ENCODE measurements at places on chromosomes 3 and 15.

GRCh38 chr3:196357905-196358304 is 19.7 kb upstream of the TM4SF19 start:
- no peak for DNase-seq

DNA sequence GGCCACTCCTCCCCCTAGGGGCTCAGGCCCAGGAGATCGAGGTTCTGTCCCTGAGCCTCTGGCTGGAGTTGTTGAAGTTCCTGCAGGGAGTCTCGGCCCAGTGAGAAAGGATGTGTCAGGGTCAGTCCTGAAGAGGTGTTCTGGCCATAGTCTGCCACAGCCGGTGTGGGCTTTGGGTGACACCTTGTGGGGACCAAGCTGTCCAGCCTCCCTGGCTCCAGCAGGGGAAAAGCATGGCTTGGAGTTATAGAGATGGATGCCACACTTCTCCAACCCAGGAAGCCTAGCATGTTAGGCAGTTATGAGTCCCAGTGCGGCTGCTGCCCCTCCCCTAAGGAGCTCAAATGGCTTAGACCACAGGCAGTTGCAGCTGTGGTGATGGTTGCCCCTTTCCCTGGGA is 945.6 kb upstream of the GBE1 start:
- no peak for DNase-seq

DNA sequence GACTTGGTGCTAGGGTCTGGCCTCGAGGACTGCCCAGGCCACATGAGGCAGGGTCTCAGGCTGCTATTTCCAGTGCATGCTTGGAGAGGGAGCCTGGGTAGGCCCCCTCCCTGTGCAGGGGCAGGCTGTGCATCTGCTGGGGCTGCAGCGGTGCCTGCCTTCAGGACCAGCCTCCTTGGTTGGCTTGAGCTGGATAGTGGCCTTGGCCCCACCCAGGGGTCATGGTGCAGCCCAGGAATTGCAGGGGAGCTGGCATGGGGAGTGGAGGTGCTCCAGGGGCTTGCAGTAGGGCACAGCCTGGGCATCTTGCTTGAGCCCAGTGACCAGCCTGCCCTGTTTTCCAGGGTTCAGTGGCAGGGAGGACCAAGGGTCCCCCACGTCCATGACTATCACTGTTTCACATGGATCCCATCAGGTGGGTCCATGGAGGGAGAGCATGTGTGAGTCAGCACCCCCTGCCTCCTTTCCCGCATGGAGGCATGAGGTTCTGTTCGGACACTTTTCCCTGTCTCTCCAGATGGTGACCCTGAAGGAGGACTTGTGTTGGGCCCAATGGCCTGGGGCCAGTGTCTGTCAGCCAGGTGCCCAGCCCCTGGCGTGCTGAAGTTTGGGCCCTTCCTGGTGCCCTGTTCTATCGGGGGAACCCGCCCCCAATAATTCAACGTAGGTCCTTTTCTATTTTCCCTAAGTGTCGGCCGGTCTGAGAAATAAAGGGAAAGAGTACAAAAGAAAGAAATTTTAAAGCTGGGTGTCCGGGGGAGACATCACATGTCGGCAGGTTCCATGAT is 218.6 kb downstream of the SNRPN start:
- no peak for DNase-seq

DNA sequence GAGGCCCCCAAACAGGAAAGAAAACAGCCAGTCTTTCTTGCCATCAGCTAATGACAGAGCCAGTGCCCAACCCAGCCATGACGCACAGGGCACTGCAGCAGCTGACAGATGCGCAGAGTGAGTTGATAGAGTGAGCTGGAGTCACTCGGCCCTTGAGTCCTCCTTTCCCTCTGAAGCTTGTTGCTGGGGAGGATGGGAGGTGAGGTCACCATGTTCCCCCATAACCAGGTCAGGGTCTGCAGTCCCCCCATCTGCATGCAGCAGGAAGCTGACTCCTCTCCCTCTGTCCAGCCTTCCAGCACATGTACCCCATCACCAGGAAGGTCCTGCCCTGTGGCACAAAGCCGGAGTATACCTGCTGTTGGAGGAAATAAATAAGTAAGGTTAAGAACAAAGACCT is 174.6 kb downstream of the ABHD5 start:
- DNase-seq: no peak

DNA sequence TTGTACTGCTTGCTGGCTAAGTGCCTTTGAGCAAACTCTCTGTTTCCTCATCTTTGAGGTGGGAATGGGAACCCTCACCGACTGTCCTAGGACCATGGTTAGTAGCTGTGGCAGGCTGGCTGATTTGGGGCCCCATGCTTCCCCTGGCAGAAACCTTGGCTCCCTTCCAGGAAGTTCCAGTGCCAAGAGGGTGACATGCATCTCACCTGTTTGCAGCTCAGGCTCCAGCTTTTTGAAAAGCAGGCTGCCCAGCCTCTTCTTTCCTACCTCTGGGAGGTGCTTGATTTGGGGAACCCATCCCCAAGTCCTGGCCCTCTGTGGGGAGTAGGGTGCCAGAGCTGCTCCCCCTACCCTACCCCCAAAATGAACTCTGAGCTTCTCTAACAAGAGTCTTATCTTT is 50.8 kb downstream of the RAB11A start:
- no peak for DNase-seq

DNA sequence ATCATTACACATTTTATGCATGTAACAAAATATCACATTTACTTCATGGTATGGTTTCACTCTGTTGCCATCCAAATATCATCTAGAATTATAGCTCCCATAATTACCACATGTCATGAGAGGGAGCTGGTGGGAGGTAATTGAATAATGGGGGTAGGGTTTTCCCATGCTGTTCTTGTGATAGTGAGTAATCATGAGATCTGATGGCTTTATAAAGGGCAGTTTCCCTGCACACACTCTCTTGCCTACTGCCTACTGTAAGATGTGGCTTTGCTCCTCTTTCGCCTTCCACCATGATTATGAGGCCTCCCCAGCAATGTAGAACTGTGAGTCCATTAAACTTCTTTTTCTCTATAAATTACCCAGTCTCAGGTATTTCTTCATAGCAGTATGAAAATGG is 123.4 kb downstream of the SATB1 start:
- DNase-seq: no peak

- DNase-seq: no peak
Observed at GRCh38 chr3:73874606-73875369, 250.0 kb upstream of the PDZRN3 start.

DNA sequence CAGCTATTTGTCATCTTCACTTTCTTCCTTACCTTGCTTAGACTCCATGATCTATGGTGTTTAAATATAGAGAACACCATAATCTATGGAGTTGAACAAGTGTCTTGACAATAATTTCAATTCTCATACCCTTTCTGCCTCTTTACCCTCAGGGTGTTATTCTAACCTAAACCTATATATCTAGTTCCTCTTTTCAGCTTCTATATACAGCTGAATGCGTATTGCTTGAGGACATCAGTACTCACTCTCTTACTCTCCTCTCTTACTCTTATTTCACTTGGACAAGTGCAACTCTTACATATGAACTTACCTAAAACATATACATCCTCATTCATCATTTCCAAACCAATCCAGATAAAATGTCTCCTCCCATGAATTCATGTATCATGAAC is 187.1 kb downstream of the RAP2B start:
- DNase-seq: no peak

- peak; percentile 70 for DNase-seq
Observed at GRCh38 chr3:143627336-143627735, 220.9 kb downstream of the SLC9A9 start.

GRCh38 chr3:188154809-188155574 is 1.0 kb downstream of the LPP start:
- DNase-seq: peak; percentile 36

- DNase-seq: no peak
Observed at GRCh38 chr3:78845605-78846004, 922.2 kb downstream of the ROBO1 start.

- no peak for DNase-seq
Observed at GRCh38 chr15:99168601-99169580, 64.0 kb downstream of the SYNM start.

GRCh38 chr3:98325055-98325454 is 28.6 kb upstream of the OR5K4 start:
- no peak for DNase-seq

DNA sequence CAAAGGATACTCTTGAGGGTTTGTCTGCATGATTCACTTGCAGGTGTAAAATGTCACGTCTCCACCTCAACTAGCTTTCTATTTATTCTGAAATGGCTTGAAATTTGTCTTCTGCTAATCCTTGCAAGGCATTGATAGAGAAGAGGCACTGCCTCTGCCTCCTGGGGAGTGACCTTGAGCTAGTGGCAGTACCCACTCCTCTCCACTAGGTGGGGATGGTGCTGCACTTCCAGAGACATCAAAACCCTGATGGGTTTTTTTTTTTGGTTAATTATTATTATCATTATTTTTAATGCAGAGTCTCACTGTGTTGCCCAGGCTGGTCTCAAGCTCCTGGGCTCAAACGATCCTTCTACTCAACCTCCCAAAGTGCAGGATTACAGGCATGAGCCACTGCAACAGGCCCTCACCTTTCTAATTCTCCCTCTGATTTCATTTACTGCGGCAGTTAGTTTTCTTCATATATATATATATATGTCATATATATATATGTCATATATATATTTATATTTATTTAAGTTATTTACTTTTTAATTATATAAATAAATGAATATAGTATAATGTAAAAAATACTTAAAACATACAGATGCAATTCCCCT is 117.6 kb upstream of the EIF1B start:
- DNase-seq: peak; percentile 48

DNA sequence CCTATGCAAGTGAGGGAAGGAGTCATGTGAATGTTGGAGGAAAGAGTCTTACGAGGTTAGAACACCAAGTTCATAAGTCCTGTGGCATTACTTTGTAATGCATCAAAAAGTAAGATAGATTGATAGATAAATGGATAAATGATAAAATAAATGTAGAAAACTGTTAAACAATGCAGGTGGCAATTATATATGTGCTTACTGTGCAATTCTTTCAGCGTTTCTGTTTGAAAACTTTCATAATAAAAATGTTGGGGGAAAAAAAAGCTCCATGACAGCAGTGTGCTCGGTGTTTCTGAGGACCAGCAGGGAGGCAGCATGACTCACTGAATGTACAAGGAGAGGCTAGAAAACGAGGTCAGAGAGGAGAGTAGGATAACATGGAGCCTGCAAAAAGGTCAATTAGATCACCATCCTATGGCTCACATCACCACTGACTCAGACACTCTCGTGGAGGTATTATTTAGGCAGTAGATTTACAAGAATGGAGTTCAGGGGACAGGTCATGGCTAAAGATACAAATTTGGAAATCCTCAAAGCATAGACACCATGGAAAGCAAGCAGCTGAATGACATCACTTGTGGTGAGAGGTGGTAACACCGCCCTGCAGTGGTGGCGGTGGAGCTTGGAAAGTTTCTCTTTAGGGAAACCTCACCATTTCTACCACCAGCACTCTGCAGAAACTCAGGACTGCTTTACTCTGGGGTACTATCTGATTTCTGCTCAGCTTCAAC is 219.8 kb downstream of the CTNNB1 start:
- DNase-seq: peak; percentile 74

- peak; percentile 65 for DNase-seq
Observed at GRCh38 chr3:149879872-149880271, 66.9 kb downstream of the RNF13 start.

DNA sequence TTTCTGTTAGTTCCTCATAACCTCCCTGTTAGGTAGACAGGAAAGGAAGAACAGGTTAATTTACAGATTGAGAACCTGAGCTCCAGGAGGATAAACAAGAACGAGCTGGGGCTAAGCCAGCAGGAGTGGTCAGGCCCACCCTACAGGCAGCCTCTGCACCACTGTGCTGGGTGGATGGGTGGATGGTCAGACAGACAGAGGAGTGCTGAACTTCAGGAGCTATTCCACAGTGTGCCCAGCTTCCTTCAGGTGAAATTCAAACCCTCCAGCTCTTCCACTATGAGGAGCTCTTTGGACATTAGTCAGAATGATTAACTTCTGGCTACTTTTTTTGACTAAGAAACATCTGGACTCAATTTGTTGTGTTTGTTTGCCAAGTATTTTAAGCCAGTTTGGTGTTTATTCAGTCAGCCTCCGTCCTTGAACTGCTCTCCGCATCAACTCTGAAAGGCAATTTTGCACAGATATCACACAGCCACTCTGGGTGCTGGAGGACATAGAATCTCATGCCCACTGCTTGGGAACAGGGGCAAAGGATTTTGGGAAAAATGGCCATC is 361.9 kb downstream of the CLSTN2 start:
- DNase-seq: peak; percentile 27

DNA sequence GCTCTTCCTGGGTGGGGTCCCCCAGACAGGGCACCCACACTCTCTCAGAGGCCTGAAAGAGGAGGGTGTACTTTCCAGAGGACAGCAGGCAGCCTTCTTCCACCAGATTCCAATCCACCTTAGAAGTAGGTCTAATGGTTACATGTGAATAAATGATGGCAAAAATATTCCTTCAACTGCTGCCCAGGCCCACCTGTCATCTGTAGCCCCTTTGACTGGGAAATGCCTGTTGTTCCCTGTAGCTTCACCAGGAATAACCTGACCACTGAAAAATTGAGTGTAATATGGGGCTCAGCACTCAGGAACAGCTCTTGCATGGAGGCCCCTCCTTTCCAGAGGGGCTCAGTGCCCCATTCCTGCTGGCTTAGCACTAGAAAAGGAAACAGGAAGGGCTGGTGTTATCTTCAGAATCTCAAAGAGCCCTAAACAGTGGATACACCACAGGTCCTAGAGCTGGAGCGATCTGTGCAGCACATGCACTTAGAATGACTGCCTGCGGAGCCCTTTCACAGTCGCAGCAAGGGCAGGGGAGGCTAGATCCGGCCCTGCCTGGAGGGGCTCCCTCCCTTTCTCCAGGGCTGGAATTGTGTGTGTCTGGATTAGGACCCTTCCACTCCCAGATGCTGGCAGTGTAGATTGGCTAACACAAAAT is 32.1 kb downstream of the SLC22A14 start:
- no peak for DNase-seq

DNA sequence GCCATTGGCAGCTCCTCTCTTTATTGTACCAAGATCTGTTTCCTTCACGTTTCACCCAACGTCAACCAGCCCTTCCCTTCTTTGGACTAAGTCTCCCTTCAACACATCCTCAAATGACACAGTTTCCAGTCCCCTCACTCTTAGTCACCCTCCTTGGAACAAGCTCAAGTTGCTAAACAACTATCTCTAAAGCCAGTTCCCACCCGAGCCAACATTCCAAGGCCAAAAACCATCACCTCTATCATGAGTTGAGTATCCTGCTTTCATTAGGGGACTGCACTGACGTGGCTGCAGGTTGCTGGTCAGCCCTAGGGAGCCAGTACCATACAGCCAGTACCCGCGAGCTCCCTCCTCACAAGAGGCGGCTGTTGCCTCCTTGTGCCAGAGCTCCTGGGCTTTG is 73.8 kb downstream of the LIPC start:
- DNase-seq: peak; percentile 58

- DNase-seq: peak; percentile 92
Observed at GRCh38 chr3:11509173-11510000, 134.3 kb downstream of the VGLL4 start.
